ENCODE measurements at places on chromosomes 4 and X.

DNA sequence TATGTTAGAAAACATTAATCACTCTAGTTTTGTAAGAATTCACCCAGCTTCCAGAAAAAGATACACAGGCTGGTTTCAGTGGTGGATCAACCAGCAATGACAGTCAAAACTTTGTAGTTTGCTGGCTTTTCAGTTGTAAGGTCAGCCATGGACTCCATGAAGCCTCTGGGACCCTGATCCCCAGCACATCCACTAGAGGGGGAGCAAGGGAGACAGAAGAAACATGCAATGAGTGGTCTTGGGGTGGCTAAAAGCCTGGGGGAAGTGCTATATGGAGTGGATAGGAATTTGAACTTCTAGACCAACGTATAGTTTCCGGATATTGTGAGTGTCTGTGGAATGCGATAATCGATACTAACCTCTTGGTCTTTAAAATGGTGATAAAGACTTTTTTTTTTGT is 72.7 kb downstream of the AFF2 start:
- DNase-seq: no peak

GRCh38 chrX:136623396-136623795 is 24.6 kb upstream of the CD40LG start:
- no peak for DNase-seq

DNA sequence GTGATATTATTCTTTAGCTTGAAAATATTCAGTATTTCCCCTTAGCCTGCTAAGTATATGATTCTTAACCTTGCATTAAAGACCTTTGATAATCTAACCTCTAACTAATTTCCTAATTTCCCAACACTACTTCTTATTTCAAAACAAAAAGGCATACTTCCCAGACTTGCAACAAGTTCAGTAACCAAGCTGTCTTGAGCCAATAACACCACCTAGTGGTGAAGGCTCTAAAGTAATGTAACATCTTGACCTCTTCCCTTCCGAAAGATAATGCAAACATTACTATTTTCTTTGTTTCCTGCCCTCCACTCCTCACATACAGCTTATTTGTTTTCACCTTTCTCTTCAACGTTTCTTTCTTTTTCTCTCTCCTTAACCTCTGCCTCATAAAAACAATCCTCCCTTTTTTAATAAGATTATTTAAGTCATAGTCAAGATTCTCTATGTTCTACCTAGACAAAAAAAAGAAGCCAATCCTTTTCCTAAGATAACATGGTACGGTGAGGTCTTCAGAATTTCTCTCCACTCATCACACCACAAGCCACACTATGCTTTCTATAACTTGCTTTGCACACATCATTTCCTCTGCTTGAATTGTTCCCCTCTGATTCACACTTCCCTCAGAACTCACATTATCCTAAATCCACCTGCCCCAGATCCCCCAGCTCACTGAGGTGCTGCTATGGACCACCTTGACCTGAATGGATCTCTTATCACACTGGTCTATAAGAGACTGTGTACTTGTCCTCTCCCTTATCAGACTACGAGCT is 3.5 kb downstream of the FAT1 start:
- no peak for DNase-seq

- no peak for DNase-seq
Measured at GRCh38 chr4:151418856-151419255, 9.9 kb downstream of the FHIP1A start.

GRCh38 chrX:107324493-107325310 is 118.3 kb downstream of the DNAAF6 start:
- DNase-seq: no peak

DNA sequence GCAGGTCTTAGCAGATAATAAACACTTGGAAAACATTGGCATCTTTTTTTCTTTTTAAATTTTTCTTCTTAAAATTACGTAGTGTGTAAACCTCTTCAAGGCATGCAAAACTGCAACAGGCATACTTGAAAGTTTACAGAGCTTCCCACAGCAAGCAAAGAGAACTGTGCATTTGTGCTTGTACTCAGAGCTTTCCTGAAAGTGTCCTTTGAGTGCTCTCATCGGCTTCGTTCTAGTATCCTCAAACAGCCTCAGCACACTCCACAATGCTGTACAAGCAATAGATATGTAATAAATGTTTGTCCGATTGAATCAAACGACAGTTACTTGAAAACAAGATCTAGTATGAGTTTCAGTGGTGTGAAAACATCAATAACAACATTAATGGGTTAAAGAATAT is 227.5 kb downstream of the PAPSS1 start:
- no peak for DNase-seq

DNA sequence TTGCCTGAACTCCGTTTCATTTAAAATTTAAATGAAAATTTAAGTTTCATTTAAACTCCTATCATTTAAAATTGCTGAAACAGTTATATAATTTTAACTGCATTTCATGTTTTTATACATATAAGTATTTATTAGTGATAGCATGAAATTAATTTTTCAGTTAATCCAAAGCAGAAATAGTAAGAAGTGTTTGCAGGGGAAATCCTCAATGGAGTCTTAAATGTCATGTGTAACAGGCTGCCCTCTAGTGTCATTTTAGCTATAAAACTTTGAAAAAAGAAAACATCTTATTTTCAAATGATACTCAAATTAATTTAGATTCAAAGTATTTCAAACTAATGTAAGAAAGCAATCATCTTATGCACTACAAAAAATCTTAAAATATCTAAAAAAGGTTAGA is 27.2 kb downstream of the TAPT1 start:
- DNase-seq: no peak

- DNase-seq: no peak
Measured at GRCh38 chr4:53432528-53433424, 55.3 kb downstream of the FIP1L1 start.

DNA sequence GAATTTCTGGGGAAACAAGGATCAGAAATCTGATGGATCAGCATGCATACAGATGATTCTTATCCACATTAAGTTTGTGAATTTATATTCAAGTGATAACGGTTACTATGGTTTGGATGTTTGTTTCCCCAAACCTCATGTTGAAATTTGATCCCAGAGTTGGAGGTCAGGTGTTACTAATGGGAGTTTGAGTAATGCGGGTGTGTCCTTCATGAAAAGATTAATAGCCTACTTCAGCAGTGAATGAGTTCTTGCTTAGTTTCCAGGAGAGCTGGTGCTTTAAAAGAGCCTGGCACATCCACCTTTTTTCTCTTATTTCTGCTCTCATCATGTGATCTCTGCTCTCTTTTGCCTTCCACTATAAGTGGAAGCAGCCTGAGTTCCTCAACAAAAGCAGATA is 712.4 kb downstream of the IL1RAPL1 start:
- no peak for DNase-seq

DNA sequence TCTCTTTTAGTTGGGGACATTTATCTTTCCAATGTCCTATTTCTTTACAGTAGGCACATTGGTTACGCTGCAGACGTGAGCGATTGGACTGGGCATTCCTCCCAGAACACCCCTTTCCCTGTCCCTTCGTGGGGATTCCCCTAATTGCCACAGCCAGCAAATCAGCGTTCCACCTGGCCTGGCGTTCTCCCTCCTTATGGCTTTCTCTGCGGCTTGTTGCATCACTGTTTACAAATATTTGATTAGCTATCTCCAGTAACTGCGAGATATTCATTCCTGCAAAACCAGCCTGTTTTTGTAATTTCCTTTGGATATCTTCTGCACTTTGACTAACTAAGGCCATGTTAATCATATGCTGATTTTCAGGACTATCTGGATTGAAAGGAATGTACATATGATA is 202.5 kb upstream of the KLF8 start:
- DNase-seq: no peak

- DNase-seq: no peak
Measured at GRCh38 chrX:4043951-4044350, 330.5 kb upstream of the PRKX start.
